ENCODE measurements at places on chromosomes 2 and 18.

GRCh38 chr2:144389151-144389929 is 130.6 kb downstream of the ZEB2 start:
- no peak for DNase-seq

DNA sequence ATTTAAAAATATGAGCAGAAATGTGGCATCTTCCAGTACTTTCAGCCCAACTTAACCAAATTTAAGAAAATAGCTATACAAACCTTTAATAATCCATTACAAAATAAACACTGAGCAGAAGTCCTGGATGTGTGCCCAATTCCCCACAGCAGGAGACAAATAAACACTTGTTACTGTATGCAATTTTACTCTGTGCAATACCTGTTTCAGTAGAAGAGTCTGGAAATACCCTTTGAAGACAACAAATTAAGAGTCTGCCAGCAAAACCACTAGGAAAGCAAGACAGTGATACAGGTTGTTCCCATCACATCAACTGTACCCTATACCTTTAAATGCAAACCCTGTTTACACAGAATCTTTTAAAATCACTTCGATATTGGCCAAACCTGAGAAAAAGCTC is 41.4 kb upstream of the RNU4ATAC start:
- DNase-seq, result no peak

GRCh38 chr2:171432206-171432968 is 1.4 kb downstream of the METTL8 start:
- no peak for DNase-seq

- no peak for DNase-seq
Measured at GRCh38 chr2:5594249-5594695, 97.9 kb upstream of the SOX11 start.

DNA sequence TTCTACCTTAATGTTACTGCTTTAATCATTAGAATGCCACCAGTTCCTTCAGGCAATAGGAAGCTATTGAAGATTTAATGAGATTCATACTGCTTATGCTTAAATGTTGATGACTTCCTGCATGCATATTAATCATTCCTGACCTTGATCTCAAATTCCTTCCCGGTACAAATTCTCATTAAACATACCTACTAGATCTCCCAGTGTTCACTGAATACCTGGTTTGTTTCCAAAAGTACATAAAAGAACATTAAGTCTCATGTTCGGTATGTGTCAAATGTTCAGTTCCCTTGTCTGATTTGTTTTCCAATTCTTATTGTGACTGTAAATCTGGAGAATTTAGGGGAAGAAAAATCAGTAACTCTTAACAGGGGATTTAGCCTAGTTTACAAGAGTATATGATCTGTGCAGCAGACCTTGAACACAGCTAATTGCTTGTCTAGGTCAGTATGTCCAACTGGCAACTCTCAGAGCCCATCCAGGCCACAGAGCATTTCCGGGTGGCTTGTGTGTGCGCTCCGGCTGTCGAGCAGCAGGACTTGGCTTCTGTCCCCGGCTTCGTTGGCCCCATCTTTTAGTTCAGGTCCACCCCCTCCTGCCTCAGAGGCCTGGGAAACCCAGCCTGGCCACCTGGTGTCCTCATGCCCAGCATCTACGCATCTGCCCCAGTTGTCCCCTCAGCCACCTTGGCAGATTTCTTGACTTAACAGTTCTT is 13.1 kb downstream of the METAP1D start:
- no peak for DNase-seq

DNA sequence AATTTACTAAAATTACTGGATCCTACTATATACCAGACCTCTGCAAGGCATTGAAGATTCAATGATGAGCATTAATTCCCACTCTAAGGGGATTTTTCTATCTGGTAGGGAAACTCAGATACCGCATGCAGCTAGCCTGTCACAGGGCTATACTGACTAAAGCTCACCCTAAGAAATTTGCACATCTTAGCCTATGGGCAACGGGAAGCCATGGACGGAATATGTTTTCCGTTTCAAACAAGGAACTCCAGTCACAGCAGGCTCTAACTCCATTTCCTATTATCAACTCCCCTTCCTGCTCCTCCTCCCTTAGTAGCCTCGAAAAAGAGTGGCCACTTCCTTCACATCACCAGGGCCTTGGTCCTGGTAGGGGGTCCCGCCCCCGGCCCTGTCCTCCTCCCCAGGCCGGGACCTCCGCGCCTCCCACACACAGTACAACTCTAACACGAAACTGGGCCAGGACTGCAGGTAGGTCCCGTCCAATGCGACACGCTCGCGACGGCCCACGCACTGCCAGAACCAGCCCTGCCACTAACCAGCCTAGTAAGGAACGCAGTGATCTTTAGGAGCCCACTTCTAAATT is 659 bp upstream of the COX5B start:
- no peak for DNase-seq

- no peak for DNase-seq
Measured at GRCh38 chr2:156199588-156199987, 132.9 kb downstream of the NR4A2 start.

- no peak for DNase-seq
Measured at GRCh38 chr2:240178564-240178963, 38.1 kb upstream of the OTOS start.

DNA sequence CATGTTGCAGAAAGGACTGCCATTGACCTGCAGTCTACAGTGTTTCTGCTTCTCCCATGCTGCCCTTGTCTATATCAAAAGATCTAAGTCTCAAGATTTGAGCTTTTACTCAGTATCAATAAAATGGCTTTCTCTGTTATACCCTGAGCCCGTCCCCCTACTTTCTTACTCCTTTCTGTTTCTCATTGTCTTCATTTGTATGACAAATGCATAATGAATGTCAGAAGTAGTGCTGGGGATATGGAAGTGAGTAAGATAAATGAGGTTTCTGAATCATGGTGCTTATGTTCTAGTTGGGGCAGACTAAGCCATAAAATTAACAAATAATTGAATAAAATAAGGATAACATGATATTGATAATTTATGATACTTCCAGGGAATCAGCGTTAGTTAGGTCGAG is 128.6 kb downstream of the PARD3B start:
- DNase-seq, result no peak

DNA sequence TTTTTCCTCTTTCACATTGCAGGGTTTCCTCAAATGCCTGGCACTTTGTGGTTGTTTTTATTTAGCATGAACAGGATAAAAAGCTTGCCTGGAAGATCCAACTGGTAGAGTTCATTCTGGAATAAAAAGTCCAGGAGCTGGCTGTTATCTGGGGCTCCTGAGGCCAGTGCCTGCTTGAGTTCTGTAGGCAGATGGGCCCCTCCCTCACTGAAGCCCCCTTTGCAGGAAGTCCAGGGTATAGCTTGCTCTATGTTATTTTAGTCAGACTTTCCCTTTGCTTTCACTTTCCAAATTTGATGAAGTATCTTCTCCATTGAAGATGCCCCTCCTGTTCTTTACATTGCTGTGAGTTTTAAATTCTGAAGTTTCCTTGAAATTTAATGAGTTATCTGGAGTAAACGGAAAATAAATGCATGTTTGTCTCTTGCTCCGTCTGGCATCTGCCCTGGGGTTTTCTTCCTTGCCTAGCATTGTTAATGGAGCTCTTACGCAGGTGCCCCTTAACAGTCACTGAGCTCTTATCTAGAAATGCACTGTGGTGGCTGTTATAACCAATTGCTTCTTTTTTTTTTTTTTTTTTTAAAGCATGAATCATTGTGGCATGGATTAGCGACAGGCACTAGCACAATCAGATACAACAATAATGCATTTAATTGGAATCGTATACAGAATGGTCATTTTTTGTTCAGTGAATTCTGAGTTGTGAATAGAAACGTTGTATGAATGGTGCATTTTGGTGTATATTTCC is 27.0 kb upstream of the LPIN1 start:
- no peak for DNase-seq

- no peak for DNase-seq
Measured at GRCh38 chr18:58967751-58968254, 103.1 kb downstream of the ZNF532 start.

DNA sequence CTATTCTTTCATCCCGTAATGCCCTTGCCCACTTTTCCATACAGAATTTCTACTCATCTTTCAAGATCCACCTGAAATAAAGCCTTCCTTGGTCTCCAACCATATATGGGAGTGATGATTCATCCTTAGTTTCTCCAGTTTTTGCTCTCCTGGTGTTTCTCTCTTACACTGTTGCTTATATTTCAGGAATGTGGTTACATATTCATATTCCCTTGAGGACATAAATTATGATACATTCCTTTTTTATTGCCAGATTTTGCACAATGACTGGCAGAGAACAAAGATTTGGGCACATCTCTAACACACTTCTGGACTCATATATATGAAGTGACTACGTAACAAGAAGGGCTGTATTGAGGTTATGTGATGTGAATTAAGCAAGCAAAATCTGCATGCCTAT is 1573.4 kb upstream of the NXPH2 start:
- no peak for DNase-seq

DNA sequence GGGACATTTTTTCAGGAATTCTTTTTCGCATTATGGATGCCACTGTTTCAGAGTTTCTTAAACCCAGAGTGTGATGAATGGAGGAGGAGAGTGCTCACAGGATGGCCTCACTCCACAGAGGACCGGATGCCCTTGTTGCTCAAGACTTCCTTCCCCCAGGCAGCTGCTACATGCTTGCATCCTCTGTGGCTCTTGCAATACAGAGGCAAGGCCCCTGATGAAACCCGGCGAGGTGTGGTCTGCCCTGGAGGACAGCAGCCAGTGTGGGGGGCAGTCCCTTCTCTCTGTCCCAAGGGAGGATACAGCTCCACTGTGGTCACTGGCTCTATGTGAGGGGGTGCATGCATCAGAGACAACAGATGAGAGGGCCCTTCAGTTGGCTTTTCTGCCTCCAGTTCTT is 109.6 kb downstream of the SH3RF3 start:
- DNase-seq, result no peak

DNA sequence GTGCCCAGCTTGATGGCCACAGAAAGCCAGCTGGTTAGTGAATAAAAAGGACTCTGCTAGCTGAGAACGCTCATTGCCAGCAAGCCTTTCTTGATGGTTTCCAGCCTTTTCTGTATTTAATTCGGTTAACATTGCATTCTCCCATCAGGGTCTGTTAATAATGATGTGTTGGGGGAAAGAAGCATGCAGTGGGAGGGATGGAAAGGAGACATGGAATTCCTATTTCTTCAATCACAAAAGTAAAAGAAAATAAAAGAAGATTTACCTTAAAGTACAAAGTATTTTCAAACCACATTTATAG is 141.9 kb upstream of the RBBP8 start:
- no peak for DNase-seq

DNA sequence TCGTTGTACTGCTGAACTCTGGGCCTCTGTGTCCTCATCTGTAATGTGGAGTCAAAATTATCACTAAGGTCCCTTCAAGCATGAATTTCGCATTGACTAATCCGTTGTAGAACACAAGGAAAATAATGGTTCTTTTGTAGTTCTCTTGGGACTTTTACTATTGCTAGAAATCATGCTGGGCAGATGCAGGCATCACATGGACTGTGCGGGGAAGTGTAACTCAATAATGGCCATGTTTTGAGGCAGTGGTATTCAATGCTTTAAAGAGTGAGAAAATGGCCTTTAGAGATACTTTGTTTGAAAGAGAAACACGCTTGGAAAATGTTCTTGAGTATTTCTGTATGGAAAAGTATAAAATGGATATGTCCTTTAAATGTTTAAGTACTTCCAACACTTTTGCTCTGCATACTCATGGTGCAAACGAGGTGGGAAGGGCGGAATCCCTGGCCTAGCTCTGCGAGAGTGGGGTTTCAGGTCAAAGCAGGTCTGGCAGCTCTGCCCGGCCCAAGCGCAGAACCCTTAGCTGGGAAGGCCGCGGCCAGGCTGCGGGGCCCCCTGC is 117.3 kb upstream of the MSTN start:
- DNase-seq, result no peak

GRCh38 chr2:133171393-133172004 is 396.8 kb downstream of the NCKAP5 start:
- DNase-seq, result no peak

DNA sequence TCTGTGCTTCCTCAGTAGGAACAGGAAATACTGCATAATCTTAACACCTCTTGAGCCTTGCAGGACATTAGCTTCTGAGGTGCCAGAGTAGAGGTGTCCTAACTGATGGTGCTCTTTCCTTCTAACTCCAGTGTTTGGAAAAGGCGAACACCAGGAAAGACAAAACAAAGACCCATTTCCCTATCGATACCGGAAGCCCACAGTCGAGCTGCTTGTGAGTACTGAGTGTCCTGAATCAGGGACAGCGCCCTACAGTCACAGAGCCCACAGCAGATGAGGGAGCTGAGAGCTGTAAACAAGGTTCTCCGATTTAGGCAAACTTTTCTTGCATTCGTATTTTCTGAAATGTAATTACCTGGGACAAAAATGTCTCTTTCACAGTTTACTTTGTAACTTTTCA is 50.7 kb downstream of the SLC14A2 start:
- no peak for DNase-seq

- no peak for DNase-seq
Measured at GRCh38 chr18:8989017-8989416, 113.5 kb upstream of the NDUFV2 start.

DNA sequence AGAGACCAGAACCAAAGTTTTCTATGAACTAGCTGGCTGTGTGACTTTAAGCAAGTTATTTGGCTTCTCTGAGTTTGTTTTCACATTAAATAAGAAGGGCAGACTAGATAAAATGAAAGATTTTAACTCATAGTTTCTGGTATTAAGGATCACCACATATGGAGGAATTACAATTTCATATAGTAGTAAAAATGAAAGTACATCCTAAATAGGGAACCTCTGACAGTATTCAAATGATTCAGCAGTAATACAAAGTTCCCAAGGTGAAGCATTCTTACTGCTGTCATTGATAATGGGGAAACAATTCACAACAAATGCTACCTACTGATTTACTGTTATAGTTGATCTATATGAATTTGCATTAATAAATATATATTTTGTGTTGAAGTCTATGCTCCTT is 170.3 kb upstream of the VRK2 start:
- no peak for DNase-seq

DNA sequence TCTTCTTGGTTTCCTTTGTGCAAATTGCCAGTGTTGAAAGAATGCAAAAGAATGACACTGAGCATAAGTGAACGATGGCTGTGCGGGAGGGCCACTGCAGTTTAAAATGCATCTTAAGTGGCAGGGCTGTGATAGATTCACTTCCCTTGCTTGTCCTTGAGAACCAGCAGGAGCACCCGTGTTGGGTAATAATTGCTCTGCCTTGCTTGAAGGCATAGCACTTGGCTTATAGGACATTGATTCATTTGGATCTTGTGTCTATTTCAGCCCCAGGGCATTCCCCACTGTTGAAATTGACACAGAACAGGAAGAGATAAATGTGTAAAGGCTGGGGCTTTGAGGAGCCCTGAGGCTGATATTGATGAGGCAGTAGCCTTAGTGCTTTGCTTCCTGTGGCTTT is 1003.7 kb upstream of the GYPC start:
- no peak for DNase-seq
